HuH-7 (cell line): ENCODE measurements at places on chromosomes 11 and 22.

GRCh38 chr11:10488121-10488933 lies 33.3 kb downstream of the AMPD3 start:
- no peak for DNase-seq

- DNase-seq = no peak
Observed at GRCh38 chr22:37240941-37241320, 3.1 kb downstream of the RAC2 start.

- no peak for DNase-seq
Observed at GRCh38 chr11:123454060-123454651, 24.1 kb downstream of the GRAMD1B start.

GRCh38 chr11:94747146-94747545 lies 21.0 kb upstream of the AMOTL1 start:
- DNase-seq = no peak

DNA sequence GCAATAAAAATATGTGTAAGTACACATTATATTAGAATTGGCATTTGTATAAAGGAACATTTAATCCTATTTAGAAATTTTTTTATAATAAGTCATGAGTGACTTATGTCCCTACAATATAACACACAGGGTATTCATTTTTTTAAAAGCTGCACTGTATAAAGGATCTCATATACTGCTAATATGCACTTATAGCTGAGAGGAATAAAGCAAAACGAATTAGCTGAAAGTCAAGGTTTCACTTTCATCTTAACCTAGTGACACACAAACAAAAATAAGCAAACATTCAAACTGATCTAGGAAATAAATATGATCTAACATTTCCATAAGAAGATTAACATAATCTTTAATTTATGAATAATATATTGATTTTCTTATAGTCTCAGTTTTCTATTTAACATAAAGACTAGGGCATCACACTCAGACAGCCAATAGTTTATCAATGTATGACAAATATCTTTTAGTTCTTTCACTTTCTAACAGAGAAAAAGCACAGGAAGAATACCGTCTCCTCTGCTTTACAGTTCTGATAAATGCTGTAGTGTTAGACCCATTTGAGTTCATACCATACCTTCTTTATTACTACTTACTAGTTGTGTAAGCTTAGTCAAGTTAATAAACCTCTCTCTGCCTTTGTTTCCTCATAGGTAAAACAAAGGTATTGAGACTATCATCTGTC lies 42.9 kb downstream of the DCDC1 start:
- DNase-seq = no peak

- DNase-seq = peak; percentile 76
Observed at GRCh38 chr11:64787526-64788320, 9.4 kb upstream of the SF1 start.

GRCh38 chr11:20707876-20708275 lies 38.5 kb downstream of the NELL1 start:
- DNase-seq = no peak

DNA sequence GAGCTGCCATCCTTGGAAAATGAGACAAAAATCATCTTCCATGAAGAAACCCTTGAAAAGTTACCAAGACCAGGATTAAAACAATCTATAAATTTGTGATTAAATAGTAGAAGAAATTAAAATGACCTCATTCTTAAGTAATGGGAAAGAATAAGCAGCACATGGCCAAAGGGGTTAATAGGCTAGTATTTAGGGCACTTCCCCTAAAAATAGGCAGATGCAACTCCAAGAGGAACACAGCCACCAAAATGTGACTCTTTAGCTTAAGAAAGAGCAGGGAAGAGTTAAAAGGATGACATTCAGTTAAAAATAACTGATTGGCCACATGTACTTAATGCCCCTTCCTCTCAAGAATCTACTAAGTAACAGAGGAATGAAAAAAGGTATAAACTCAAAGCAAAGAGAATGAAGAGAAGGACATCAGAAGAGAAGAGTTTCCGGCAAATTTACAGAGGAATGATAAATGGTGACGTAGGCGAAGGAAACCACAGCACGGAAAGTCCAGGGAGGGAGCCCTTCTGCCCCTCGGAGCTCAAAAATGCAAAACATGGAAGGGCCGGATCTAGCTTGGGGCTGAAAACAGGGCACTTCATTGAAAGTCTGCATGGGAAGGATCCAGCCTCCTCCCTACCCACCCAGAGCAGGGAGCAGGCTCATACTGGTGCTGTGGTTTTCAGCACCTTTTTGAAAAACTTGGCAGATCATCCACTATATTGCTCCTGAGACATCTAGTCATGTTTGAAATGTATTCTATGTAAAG lies 17.8 kb downstream of the SCUBE2 start:
- DNase-seq = no peak

GRCh38 chr11:2934021-2934550 lies 4.9 kb upstream of the PHLDA2 start:
- DNase-seq = no peak

GRCh38 chr22:11042116-11042515 lies 4485.9 kb upstream of the OR11H1 start:
- DNase-seq = no peak

DNA sequence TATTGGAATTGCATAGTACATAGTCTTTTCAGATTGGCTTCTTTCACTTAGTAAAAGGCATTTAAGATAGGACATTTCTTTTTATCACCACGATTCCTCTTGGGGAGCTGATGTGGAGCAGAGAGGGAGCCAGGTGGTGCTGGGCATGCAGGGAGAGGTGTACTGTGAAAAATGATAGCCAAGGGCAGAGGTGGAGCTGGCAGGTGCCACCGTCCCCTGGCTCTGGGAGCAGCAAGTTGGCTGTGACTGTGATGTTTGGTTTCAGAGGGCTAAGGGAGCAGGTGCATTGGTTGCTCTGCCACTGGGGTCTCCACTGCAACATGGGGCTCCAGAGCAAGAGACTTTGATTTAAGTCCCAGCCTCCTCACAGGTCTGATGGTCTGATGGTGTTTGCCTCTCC lies 16.5 kb downstream of the SGSM1 start:
- DNase-seq = no peak

DNA sequence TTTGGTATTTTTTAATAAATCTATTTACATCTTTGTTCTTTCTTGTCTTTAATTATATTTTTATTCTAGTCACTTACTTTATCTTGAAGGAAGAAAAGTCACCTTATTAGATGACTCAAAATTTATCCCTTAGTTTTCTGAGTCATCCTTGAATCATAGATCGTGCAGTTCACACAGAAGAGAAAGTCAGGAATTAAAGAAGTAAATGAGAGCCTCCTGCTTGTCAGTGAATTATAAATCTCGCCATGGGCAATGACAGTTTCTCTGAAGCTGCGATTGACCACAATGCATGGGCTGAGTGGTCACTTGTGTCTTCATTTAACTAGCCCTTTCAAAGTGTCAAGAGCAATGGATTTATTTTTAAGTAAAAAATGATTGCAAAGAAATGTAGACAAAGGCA lies 91.2 kb downstream of the LUZP2 start:
- DNase-seq = no peak

DNA sequence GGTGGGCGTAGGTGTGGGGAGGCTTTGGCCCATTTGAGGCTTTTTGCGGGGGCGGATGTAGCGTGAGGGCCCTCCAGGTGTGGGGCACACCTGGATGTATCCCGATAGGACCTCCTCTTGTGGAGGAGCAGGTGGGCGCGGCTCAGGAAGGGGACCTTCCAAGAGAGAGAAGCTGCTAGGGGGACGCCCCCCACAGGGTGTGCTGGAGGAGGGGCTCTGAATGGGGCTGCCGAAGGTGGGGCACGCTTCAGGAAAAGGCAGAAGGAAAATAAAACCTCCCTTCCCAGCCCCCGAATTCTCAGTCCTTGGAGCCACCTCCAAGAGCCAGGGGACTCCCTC lies 621 bp downstream of the SGSM1 start:
- DNase-seq = no peak

DNA sequence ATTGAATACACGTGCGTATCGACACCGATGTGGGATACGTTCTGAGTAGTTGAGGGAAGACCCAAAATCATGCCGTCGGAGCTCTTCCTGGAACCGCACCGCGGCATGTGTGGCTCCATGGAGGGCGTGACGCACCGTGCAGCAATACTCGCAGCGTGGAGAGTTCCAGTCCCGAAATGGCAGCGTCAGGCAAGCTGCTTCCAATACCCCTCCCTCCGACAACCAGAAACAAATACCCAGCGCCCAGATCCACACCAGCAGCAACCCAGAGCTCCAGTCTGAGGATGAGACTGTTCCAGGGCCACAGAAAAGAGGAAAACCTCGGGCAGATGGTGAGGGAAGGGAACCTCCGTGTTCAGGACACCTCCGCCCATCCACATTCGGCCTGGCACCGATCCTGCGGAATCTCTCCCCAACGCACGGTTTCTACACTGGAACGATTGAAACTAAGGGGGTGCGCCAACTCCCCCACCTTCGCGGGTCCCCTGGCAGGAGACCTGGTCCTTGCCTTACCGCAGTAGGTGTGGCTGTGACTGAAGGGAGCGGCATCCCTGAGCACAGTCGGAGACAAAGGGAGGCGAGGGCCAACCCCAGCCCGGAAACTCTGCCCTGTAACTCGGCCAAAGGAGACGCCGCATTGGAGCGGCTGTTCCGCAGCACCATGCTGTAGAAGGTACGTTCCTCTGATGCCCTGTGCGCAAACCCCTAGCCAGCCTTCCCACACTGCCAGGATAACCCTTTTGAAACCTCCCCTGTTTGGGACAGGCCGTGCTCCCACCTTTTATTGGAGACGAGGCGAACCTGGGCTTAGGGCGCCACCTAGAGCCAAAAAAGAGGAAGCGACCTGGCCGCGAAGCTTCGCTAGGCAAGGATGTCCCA lies 28.2 kb downstream of the DBX1 start:
- peak; percentile 49 for DNase-seq

DNA sequence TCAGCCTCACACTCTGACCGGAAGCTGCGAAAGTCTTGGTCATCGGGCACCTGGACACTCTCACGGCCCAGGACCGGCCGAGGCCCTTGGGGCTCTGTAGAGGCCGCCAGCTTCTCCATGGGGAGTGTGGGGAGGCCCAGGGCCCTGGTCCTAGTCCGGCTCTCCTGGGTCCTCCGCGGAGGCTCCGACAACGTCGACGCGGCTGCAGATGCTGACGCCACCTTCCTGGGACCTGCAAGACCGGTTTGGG lies 12.9 kb downstream of the STARD10 start:
- no peak for DNase-seq

- no peak for DNase-seq
Observed at GRCh38 chr11:65547446-65548125, 10.6 kb downstream of the LTBP3 start.

- peak; percentile 12 for DNase-seq
Observed at GRCh38 chr11:363948-364761, 5.1 kb upstream of the B4GALNT4 start.

DNA sequence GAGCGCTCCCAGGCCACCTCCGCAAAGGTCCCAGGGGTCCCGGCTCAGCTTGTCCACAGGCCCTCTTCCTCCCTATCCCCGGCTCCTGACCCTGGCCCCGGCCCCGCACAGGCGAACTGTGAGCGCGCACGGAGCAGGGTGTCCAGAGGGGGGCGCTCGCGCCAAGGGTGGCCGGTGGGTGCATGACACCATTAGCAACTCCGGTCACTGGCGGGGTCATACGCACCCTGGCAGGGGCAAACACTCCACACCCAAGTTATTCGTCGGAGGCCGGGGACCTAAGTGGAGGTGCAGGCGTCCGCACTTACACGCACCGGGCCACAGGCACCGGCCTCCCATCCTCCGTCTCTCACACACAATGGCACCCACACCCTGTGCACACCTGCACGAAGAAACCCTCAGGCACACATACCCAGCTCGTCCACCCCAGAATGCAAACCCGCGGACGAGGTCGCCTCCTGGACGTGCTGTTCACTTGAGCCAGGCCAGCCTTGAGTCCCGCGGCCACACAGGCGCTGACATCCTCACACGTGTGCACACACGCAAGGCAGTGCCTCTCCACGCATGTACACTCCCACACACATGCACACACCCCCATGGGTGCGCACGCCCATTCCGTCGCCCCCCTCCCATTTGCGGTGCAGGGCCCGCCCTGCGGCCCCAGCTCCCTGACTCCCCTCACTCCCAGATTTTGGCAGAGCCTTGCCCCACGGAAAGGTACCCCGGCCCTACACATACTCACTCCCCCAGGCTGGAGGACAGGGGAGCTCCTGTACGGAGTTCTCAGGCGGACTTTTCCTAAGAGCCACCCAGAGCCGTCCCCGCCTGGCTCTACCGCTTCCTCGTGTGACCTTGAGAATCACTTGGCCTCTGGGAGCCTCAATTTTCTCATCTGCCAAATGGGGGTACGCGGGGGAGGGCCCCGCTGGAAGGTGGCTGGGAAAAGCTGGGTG lies at the start of gene RASGRP2:
Gene RASGRP2, minus strand, starts transcription at position 552 of the 953 bp plus-strand sequence. CDS start 1,276 bp downstream, outside the sequence.
- peak; percentile 89 for DNase-seq

DNA sequence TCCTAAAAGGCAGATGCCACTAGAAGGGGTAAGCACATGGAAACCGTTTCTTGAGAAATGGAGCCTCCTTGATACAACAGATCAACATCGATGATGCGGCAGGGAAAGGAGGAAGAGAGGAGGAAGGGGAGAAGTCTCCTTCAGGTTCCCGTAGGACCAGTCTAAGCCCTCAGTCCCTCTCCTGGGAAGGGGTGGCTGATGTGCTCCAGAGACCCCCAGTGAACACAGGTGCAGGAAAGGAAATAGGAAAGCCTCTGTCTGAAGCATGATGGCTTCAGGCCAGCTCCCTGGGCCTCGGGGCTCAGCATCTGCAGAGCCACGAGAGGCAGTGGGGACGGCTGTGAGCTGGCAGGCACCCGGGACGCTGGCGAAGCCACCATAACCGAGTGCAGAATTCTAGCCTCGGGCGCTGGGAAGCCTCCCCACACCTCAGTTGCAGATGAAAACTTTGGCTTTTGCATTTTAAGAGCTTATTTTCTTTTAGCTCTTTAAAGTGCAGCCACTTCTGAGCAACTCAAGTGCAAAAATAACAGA lies 1.8 kb downstream of the SPATA19 start:
- no peak for DNase-seq

DNA sequence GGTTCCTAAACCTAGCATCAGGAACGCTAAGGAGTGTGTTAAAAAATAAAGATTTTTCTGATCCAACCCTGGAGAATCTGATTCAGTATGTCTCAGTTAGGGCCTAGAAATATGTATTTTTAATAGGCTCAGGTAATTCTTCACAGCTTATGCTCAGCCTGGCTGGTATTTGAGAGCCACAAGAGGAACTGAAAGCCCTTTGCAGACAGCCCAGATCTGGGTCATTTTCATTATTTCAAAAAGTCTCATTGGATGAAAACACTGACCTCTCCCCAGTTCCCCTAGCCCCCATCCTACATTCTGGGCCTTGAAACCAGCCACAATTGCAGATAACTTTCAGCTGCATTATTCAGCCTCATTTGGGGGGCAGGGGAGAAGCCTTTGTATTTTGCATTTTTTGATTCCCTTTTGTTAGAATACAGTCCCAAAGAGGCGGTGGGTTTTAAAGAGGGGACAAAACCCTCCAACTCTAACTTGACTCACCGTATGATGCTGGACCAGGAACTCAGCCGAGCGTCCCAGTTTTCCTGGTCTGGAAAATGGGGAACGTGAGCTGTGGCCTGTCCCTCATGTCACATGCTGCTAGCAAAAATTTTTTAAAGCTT lies 66.0 kb upstream of the LARGE1 start:
- no peak for DNase-seq
